ENCODE measurements at places on chromosomes 16 and 17.

DNA sequence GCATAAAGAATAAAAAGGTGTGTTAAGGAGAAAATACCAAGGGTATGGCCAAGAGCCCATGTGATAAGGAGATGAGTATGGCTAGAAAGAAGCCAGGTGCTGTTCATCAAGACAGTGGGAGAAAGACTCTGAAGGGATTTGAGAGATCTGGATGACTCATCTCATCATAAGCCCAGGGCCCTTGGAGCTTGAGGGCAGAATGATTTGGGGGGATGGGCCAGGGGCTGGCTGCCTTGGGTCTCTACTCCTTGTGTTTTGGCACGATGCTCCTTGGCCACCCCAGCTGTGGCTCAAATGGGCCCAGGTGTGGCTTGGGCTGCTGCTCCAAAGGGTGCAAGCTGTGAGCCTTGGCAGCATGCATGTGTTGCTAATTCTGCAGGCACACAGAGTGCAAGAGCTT, 14.5 kb upstream of the TNFRSF13B start:
- no peak for DNase-seq

- no peak for DNase-seq
Measured at GRCh38 chr17:82287868-82288801, 14.6 kb upstream of the CSNK1D start.

- DNase-seq, result peak; percentile 25
Measured at GRCh38 chr17:51298508-51299371, 38.4 kb downstream of the UTP18 start.

- no peak for DNase-seq
Measured at GRCh38 chr17:40694584-40694983, 9.0 kb downstream of the KRT24 start.

- DNase-seq, result no peak
Measured at GRCh38 chr17:82566129-82566960, 46.8 kb downstream of the FOXK2 start.

GRCh38 chr17:2024572-2025219, 438 bp downstream of the RTN4RL1 start:
- DNase-seq, result no peak

DNA sequence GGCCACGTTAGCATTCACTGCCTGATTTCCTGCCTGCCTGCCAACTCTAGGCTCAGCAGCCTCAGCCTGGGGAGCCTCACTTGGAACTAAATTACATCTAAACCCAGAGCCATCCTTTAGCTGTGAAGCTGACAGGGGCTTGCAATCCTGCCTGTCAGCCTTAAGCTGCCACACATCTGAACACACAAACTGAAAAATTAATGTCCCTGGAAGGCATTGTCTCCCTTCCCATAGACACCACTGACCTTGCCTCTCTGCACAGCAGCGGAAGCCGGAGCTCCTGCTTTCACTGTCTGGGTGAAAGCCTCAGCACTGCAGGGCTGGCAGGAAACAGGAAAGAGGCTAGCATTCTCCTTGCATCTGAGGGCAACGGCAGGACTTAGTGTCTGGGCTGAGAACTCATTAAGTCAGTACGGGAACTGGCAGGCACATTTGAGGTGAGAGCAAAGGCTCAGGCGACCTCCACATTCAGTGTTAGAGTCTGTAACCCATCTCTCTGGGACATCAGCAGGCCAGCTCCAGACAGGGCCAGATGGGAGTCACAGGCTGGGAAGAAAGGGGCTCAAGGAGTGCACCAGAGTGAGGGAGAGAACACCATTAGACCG, 452.4 kb upstream of the C16orf82 start:
- no peak for DNase-seq
